ENCODE measurements at places on chromosomes 16 and 17. TPM values are rescaled to one million over a fixed set of nuclear protein-coding genes. Genes with fewer than 3 reads are reported as not detected.

Gene STX1B
- total RNA-seq = 0.06 TPM

Gene RABEP2
- 68.2 TPM for total RNA-seq

Gene EVI2A
- 10.7 TPM for total RNA-seq

Gene PYY
- total RNA-seq = not detected

Gene SLC5A11
- not detected for total RNA-seq

DNA sequence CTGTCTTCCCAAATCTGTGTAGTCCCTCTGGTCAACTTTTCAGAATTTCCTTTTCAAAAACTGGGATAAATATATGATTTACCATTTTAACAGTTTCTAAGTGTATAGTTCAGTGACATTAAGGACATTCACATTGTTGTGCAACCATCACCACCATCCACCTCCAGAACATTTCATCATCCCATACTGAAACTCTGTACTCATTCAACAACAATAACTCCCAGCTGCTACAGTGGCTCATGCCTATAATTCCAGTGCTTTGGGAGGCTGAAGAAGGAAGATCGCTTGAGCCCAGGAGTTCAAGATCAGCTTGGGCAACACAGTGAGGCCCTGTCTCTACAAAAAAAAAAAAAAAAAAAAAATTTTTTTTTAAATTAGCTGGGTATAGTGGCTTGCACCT, 131.0 kb downstream of the AATF start:
- no peaks in the 10 kb centered on the region for H3K27me3 ChIP-seq
- no peak overlapping the region for H3K27ac ChIP-seq
- no peak for DNase-seq
- 0 out of 2 replicates have a peak, but pooled peaks cover under 1% of the 10 kb centered on the region for H3K36me3 ChIP-seq
- H3K4me1 ChIP-seq = no peaks in the 10 kb centered on the region
- no peak overlapping the region for H3K4me3 ChIP-seq

DNA sequence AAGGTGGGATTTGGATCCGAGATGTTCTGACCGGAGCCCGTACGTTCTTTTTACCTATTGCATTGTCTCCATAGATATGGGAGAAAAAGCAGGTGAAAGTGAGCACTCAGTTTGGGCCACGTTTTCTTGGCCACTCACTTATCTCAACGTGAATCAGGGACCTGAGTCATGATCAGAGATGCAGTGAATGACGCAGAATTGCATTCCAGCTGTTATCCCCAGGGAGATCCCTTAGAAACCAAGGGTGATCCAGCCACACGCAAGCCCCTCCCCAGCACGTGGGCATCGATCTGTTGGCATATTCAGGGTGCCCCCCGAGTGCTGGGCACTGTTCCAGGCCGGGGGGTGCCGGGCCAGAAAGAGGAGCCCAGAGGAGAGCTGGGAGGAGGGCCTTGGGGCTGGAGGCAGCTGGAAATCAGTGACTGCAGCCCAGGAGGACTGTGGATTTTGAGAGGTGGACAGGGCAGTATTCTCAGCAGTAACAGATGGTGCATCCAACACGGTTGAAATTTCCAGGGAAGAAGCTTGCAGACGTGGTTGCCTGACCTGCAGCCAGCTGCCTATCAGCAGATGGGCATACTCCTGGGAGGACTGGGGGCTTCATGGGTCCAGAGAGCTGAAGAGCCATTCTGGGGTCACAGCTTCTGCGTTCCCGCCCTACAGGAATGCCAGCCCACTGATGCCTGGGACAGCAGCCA, 87.2 kb upstream of the CACNG5 start:
- no peak for DNase-seq
- H3K4me3 ChIP-seq = no peak overlapping the region
- H3K4me1 ChIP-seq = peaks cover 10% of the 10 kb centered on the region
- H3K27ac ChIP-seq = no peak overlapping the region
- H3K27me3 ChIP-seq = no peaks in the 10 kb centered on the region
- peaks cover 52% of the 10 kb centered on the region for H3K36me3 ChIP-seq

- H3K27ac ChIP-seq = no peak overlapping the region
- H3K27me3 ChIP-seq = no peaks in the 10 kb centered on the region
- H3K4me1 ChIP-seq = no peaks in the 10 kb centered on the region
- peaks cover 15% of the 10 kb centered on the region for H3K36me3 ChIP-seq
Measured at GRCh38 chr17:4535667-4536258, 19.4 kb downstream of the MYBBP1A start.

DNA sequence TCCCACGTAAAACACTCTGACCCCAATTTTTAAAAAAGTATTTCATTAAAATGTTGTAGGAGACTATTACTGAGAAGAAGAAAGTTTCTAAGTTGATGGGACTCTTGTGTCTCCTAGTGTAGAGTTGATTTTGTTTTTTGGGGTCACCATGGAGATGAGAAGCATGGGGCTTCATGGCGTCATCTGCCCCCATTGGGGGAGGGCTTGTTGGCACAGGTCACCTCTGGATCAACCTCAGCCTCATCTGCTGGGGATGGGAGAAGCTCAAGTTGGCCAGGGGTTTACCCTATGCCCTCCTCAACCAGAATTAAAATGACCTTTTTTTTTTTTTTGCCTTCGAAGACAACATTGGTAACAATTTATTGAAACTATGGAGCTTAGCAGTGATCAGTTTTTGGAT, 28.3 kb downstream of the MSI2 start:
- no peak overlapping the region for H3K27ac ChIP-seq
- no peaks in the 10 kb centered on the region for H3K4me1 ChIP-seq
- H3K27me3 ChIP-seq = no peaks in the 10 kb centered on the region
- no peak overlapping the region for H3K4me3 ChIP-seq

- H3K27me3 ChIP-seq = no peaks in the 10 kb centered on the region
- H3K27ac ChIP-seq = no peak overlapping the region
- peaks cover 27% of the 10 kb centered on the region for H3K4me1 ChIP-seq
- no peak for DNase-seq
- H3K36me3 ChIP-seq = peaks cover 19% of the 10 kb centered on the region
- H3K4me3 ChIP-seq = no peak overlapping the region
Measured at GRCh38 chr16:10959161-10959560, 14.8 kb downstream of the CLEC16A start.

DNA sequence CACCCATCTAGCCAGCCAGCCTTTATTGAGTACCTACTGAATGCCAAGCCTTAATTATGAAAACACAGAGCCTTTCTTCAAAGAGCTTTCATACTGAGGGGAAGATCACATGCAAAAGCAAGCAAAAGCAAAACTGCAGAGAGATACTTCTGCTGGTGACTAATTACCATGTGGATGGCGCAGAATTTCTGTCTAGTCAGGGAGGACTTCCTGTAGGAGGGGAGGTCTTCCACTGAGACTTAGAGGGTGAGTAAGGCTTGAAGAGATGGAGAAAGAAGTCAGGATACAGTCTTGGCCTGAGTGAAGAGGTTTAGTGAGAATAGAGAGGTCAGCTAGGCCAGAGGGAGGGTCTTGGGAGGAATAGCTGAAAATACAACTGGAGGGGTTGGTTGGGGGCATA, 53.9 kb upstream of the CCL2 start:
- H3K4me1 ChIP-seq = no peaks in the 10 kb centered on the region
- DNase-seq = no peak
- no peak overlapping the region for H3K27ac ChIP-seq
- no peak overlapping the region for H3K4me3 ChIP-seq
- no peaks in the 10 kb centered on the region for H3K27me3 ChIP-seq

GRCh38 chr16:53042235-53042701, 10.4 kb downstream of the CHD9NB start:
- no peak for DNase-seq
- H3K27ac ChIP-seq = no peak overlapping the region
- H3K27me3 ChIP-seq = no peaks in the 10 kb centered on the region
- no peak overlapping the region for H3K4me3 ChIP-seq
- no peaks in the 10 kb centered on the region for H3K36me3 ChIP-seq

- peaks cover 32% of the 10 kb centered on the region for H3K27me3 ChIP-seq
- H3K27ac ChIP-seq = no peak overlapping the region
- no peak for DNase-seq
- H3K36me3 ChIP-seq = peaks cover 3% of the 10 kb centered on the region
- peaks cover 35% of the 10 kb centered on the region for H3K4me1 ChIP-seq
Measured at GRCh38 chr17:2028234-2028614, 1.7 kb upstream of the DPH1 start.

- no peak for DNase-seq
- H3K4me3 ChIP-seq = no peak overlapping the region
- H3K4me1 ChIP-seq = no peaks in the 10 kb centered on the region
Measured at GRCh38 chr16:56048425-56049105, 142.7 kb upstream of the GNAO1 start.

GRCh38 chr17:48259694-48260291, 152.2 kb downstream of the SNX11 start:
- H3K27me3 ChIP-seq = no peaks in the 10 kb centered on the region
- no peaks in the 10 kb centered on the region for H3K36me3 ChIP-seq
- H3K4me1 ChIP-seq = no peaks in the 10 kb centered on the region

DNA sequence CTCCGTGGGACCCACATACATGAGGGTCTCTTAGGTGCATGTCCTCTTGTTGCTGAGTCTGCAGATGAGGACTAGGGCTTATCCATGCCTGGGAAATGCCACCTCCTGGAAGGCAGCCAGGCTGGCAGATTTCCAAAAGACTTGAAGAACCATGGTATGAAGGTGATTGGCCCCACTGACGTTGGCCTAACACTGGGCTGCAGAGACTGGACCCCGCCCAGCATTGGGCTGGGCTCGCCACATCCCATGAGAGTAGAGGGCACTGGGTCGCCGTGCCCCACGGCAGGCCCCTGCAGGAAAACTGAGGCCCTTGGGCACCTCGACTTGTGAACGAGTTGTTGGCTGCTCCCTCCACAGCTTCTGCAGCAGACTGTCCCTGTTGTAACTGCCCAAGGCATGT, 38.2 kb upstream of the IL21R start:
- peaks cover 5% of the 10 kb centered on the region for H3K36me3 ChIP-seq
- DNase-seq = no peak
- peaks cover 15% of the 10 kb centered on the region for H3K4me1 ChIP-seq
- no peaks in the 10 kb centered on the region for H3K27me3 ChIP-seq
- no peak overlapping the region for H3K27ac ChIP-seq
- H3K4me3 ChIP-seq = no peak overlapping the region

GRCh38 chr17:56597495-56597990, 4.0 kb downstream of the NOG start:
- H3K27me3 ChIP-seq = peaks cover 18% of the 10 kb centered on the region
- H3K36me3 ChIP-seq = no peaks in the 10 kb centered on the region
- peak overlapping the region; percentile 31 for H3K4me3 ChIP-seq
- no peak overlapping the region for H3K27ac ChIP-seq
- H3K4me1 ChIP-seq = peaks cover 51% of the 10 kb centered on the region

Data from SJSA1 (cell line).